ENCODE measurements at places on chromosomes 1 and 21.

GRCh38 chr1:15399710-15400109 is 10.0 kb upstream of the EFHD2 start:
- DNase-seq = no peak

DNA sequence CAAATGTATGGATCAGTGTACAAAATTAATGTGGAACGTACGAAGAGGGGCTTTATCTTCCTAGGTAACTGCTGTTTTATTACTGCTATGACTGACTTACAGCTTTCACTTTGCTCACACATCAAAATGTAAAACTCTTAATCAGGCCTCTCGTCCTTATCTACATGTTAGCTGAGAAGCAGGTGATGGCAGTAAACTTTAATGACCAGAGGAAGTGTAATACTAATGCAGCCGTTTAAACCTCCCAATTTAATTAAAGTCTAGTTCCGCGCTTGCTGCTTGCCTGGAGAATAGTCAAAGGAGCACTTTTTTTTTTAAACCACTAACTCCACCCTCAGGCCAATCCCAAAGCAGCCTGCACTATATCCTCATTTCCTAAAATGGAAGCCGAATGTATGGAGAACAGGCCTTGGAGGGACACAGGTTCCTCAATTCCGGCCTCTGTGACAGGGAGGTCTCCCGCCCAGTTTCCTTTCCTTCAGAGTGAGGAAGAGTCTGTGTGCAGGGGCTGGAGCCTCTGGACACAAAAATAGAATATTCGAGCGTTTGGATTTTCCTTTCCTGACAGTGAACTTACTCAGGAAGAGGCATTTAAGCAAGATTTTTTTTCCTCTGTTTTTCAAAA is 36.7 kb upstream of the RASAL2 start:
- DNase-seq = no peak

DNA sequence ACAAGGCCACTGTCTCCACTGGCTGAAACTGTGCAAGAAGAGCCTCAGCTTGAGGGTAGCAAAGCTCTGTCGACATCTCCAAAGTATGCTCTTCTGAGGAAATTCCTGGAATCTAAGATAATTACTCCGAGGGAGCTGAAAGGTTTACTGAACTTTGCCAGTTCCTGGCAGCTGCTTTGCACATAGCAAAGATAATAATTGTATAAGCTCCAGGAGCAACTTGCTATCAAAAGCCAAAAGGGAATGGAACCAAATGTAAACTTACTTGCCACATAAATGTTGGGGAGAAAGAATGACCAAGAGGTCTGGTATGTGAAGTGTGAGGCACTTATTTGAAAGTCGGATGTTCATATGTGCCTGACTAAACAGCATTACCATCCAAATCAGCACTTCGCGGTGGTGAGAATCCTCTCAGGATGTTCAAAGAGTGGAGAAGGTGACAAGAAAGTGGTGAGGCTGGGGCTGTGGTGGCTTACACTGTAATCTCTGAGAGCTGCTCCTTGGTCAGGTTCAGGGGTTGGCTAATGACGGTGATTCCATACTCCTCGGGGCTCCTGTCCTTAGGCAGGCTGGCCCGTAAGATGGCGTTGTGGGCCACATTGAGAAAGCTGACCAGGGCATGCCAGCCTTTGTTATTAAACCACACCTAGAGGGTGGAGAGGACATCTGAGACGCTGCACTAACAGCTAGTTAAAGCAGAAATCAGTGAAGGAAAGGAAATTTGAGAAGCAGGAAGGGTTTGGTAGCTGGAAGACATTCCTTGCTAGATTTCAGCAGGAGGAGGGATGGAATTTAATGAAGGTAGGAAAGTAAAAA is 100.0 kb downstream of the ABCA4 start:
- DNase-seq = no peak

DNA sequence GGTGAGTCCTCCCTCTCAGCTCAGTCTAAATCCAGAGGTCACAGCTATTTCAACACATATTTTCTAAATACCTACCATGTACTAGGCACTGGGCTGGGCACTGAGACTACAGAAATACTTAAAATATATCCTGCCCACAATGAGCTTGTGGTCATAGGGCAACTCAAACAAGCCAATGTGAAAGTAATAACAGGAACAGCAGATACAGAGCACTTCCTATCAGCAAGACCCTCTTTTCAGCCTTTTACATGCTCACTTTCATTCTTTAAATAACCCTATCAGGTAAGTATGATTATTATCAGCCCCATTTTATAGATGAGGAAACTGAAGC is 71.9 kb downstream of the CD34 start:
- no peak for DNase-seq

- no peak for DNase-seq
Observed at GRCh38 chr1:119141020-119141424, 569 bp upstream of the WARS2 start.

DNA sequence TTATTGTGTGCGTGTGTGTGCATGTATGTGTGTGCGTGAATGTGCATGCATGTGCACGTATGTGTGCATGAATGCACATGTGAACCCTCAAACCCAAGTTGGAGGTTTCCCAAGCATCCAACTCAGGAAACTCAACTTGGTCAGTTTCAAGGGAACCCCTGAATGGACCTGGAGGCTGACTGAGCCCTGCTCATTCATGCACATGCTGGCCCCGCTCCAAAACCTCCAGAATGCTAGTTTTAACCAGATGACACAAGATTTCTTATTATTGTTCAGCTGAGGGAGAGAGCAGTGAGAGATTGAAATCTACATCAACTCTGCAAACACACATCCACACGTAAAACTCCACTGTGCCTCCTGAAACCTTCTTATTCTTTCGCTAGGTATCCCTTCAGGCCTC is 104.4 kb downstream of the OMA1 start:
- DNase-seq = no peak

- DNase-seq = no peak
Observed at GRCh38 chr1:235018161-235018560, 110.5 kb downstream of the TOMM20 start.

- DNase-seq = no peak
Observed at GRCh38 chr1:222791006-222791710, 23.7 kb upstream of the DISP1 start.

GRCh38 chr1:87867626-87868025 is 538.9 kb downstream of the LMO4 start:
- no peak for DNase-seq

- no peak for DNase-seq
Observed at GRCh38 chr1:154609398-154610380, 1.7 kb upstream of the ADAR start.

DNA sequence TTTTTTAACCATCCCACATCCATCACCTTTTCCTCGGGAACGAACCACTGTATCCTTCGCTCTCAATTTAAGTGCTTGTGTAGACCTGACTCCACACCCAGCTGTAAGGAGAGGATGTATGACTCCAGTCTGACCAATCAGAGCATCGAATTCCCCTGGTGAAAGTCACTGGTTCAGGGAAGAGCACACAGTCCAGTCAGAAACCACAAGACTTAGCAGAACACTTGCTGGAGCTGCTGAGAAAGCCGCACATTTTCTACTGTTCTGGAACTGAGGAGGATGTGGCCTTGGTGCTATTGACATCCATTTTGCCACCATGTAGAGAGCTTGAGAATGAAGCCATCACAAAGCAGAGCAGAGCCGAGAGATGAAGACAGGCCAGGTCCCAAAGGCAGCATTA is 59.9 kb upstream of the CNN3 start:
- no peak for DNase-seq

- no peak for DNase-seq
Observed at GRCh38 chr1:233629305-233629935, 15.5 kb downstream of the KCNK1 start.

DNA sequence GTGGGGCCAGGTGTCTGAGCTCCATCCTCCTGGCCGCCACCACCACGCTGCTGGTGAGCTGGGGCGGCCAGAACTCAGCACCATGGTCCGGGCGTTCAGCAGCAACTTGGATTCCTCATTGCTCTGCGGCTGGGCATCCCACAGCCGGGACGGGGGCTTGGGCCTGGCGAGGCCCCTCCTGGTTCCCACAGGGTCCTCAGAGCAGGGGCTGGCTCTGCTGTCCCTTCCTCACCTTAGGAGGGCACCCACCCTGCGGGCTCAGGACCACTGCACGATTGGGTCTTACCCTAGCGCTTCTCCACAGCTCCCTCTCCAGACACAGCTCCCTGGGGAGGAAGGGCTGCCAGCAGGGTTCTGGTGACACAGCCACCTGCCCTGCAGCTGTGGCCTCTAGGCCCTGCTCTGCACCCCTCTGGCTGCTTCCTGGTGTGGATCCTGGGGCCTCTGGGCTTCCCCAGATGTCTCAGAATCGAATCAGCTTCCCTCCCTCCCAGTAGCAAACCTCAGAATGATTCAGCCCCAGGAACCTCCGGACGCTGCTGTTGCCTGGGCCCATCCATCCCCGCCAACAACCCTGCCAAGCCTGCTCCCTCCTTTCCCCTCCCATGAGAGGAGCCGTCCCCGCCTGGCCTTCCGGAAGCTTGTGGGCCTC is 25.0 kb downstream of the CRYAA start:
- DNase-seq = no peak

DNA sequence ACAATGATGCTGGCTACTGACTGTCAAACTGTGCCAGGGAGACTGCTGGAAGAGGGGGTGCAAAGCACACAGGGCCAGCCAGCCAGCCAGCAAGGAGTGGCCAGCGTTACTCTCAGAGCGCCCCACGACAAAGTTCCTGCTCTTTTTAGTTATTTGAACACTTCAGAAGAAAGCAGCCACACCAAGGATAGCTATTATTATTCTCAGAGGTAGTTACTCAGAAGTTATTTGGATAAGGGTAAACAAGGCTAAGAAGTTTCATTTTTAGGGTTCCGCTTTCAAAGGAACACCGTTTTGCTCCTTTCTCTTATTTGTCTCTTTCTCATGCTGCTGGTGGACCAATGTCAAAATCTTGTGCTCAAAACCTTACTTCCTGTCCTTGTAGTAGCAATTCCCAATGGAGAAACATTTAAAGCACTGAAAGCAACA is 59.9 kb downstream of the VANGL2 start:
- no peak for DNase-seq

GRCh38 chr1:174742805-174743653 is 256.7 kb upstream of the CACYBP start:
- no peak for DNase-seq

DNA sequence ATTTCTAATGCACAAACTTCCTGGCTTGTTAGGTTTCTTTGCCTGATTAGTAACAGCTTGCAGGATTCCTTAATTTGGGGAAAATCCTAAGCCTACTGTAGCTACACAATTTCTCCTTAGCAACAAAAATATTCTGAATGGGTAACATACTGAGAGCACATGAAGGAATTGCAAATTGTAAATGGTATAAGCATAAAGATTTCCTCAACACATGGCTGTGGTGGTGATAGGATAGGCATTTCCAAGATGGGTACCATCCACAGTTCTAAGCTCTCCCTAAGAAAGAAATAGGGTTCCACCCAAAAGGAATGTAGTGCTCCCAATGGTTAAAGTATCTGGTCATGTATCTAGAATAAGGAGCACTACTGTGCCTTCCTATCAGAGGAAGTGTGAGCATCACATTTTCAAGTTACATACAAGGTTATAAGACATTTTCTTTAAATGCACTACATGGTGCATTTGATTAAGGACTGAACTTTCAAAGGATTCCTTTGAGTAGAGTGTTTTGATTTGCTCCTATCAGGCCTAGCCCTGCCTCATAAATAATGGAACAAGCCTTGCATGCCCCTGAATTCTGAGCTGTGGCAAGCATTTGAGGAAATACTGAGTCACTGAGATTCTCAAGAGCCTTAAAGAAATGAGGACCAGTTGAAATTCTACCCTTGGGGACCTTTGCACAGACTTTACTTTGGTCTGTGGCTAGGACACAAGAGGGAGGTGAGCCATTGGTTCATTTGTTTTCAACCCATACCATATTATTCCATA is 286.4 kb downstream of the PTBP2 start:
- no peak for DNase-seq

DNA sequence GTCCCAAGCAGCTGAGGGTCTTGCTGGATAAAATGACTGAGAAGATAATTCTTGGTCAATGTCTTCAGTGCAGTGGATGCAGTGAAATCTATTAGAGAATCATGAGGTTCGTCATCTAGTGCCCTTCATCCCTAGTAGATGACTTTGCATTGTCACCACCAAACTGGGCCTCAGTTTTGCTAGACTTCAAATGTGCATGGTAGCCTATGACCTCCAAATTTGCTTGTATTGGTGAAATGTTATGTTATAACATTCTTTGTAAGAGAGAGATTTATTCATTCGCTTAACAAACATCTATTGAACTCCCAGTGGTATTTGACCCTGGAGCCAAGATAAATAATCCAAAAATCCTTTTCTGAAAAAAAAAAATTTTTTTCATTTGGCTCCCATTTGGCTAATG is 183.8 kb downstream of the LMX1A start:
- no peak for DNase-seq

DNA sequence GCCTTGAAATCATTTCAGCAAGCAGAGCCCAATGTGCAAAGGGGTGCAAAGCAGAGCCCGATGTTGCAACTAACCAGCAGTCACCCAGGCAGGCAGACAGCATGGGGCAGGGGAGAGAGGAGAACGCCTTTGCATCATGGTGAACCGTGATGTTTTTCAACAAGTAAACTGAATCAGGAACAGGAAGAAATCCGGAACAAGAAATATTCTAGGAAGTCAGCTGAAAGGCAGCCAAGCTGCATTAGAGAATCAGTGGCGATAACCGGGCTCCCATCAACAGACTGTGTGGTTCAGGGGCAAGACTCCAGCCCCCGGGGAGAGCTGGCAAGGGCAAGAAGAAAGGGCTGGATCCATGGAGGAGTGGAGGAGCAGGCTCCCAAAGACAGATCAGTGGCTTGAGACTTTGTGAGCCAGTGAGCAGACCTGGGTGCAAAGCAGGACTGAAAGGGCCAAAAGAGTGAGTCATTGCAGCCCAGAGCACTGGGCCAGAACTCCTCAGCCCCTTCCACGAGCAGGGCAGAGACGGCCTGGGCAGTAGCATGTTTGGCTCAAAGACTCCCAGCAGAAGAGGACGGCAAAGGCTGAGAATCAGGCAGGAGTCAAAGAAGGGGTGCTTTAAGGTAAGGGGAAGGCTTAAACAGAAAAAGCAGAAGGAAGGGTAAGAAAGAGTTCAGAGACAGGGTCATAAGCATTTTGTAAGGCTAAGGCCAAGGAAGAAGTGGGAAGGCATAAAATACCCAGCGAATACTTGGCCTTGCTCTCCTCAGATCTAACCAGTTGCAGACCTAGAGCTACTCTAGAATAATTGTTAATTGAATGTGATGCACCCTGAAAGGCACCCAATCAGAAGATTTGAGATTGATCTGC is 155.0 kb downstream of the SETD4 start:
- no peak for DNase-seq

- DNase-seq = no peak
Observed at GRCh38 chr1:101307985-101308689, 71.3 kb downstream of the S1PR1 start.

Measured in caudate nucleus (tissue), 63 donors.